ENCODE measurements at places on chromosomes 6 and 20.

DNA sequence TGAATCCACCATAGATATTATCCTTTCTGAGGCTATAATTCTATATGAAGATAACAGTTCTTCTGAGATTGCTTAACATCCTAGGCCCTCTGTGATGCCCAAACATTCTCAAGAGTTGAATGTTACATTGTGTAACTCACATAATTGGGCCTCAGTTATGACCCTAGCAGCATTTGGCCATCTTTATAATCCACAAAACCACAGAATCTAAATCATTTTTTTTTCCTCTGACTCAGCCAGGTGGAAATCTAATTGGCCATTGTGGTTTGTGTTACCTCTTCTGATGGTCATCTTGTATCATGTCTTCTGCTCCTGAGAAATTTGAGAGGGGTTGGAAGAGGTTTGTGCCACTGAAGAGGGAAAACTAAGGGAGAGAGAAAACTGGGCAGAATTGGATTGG is 99.5 kb downstream of the LINC00237 start:
- DNase-seq = no peak

- DNase-seq = peak; percentile 82
These were observed 443.8 kb upstream of the MANEA start for GRCh38 chr6:95133578-95133977.

- DNase-seq = no peak
These were observed 128.9 kb downstream of the FOXC1 start for GRCh38 chr6:1738558-1739081.

DNA sequence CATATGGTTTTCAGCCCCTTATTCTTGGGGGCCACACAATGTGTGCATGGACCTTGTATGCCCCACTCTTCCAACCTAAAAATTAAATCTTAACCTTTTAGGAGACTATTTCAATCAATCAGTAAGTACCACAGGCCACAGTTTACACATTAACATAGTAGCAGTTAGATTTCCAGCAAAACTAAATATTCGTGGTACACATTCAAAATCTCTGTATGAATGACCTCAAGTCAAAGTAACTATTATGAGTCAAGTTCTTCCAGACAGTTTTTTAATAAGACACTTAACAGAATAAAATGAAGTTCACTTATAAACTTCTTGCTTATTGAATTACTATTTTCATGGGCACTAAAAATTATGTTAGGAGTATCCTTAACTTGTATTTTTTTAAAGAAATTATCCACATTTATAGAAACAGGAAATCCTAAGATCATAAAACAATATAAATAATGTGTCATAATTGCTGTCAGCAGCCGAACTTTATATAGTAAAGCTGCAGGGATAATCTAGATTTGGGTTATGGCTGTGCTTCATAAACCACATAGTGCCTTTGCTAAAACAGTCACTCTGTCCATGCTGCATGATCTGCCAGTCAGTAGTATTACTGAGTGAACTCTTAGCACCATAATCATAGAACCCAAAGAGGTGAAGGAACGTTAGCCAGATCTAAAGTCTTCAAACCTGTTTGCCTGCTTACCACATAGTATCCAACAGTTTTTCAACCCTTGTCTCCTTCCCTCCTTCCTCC is 21.7 kb downstream of the SEC63 start:
- no peak for DNase-seq

- DNase-seq = no peak
These were observed 24.6 kb downstream of the TRAM2 start for GRCh38 chr6:52552278-52552643.

- no peak for DNase-seq
These were observed 330.8 kb downstream of the BCKDHB start for GRCh38 chr6:80437221-80437620.

DNA sequence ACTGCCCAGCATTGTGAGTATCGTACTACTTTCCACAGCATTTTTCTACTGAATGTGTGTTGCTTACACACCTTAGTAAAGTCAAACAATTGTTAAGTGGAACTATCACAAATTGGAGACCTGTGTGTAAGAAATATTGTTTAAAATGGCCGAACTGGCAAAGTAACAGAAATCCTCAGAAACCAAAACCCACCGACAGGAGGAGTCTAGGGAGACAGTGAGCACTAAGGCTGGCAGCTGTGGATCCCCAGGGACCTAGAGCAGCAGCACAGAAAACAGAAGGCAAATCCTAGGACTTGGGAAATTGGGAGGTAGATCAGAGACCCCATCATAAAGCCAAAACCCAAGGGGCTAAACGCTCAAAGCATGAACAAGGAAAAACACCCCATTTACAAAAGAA is 69.9 kb downstream of the SESN1 start:
- no peak for DNase-seq

- DNase-seq = no peak
These were observed 10.1 kb downstream of the PPP1R3G start for GRCh38 chr6:5095236-5095635.

DNA sequence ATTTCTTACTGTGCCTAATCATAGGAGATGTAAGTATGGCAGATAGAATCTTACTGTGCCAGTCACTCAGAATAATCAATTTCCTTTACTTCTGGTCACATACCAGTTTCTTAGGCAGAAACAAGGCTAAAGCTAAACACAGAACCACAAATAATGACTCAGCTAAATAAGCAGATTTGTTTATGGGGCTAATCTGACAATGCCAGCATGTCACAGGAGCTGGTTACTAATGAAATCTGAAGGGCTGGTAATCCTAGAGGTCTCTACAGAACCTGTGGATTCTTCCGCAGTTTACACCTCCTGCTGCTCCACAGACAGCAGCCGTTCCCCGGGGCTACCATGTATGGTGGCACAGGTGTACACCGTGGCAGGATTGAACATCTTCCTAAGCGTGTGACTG is 80.8 kb downstream of the LYRM4 start:
- DNase-seq = peak; percentile 34

DNA sequence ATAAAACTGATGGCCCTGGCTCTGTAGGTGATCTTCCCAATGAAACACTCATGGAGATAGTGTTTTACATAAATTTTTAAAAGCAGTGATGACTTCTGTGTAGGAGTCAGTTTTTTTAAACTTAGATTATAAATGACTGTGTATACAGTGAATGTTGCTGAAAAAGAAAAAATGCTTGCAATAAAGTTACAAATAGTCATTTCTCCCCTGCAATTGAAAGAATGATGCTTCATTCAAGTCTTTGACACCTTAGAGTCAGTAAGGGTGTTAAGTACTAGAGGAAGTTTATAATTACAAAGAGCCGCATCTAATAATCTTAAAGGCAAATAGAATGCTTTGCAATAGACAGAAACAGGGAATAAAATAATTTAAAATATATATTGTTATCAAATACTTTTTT is 27.6 kb downstream of the ZNF292 start:
- DNase-seq = no peak

GRCh38 chr6:135535989-135536414 is 38.5 kb upstream of the AHI1 start:
- DNase-seq = peak; percentile 78

- no peak for DNase-seq
These were observed 2.0 kb upstream of the DDR1 start for GRCh38 chr6:30882204-30882758.

- DNase-seq = no peak
These were observed 177.7 kb downstream of the KLHL32 start for GRCh38 chr6:97102145-97102790.

DNA sequence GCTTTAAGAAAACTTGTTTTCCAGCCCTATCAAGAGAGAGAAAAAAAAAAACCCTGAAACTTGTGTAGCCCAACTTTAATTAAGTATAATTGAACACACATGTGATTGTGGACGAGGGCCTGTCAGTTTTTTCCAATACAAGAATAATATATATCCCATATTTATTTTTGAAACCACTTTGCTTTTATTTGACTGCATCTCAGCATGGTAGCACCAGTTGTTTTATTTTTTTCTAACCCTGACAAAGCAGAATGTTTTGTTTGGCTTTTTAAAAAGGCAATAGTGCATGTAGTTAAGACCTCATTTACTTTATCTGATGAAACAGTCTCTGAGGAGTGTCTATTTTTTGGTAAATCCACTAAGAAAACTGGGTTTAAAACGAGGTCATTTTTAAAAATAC is 257.7 kb downstream of the CDKAL1 start:
- peak; percentile 29 for DNase-seq

DNA sequence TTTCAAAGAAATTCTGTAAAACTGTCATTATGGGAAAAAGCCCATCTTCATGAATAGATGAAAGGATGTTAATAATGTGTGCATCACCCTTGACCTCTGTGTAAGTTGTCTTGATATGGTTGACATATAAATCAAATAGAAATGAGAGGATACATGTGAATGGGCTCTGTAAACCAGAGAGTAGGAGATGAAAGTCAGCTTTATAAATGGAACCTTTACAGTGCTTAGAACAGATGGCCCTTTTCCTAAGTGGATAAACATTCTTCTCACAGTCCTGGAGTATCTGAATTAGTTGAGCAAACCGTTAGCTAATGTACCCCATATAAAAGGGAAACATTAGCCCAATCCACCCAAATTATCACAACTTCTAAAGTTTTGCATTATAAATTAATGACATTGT is 57.5 kb downstream of the MYLK4 start:
- no peak for DNase-seq

DNA sequence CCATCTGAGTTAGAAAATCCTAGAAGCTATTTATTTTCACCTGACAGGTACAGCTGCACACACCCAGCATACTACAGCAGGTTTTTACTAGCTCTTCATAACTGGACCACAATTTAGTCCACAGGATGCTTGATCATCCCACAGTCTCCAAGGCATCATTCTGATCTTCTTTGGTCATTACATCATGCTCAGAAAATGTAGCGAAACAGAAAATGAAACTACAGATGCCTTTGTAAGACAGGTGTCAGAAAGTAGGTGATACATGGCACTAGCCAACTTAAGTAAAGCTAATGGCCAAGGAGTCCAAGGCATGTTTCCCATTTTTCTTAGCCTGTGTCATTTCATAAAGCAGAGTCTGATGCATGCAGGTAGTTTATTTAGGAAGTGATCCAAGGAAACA is 102.3 kb downstream of the HTR1B start:
- DNase-seq = peak; percentile 25

DNA sequence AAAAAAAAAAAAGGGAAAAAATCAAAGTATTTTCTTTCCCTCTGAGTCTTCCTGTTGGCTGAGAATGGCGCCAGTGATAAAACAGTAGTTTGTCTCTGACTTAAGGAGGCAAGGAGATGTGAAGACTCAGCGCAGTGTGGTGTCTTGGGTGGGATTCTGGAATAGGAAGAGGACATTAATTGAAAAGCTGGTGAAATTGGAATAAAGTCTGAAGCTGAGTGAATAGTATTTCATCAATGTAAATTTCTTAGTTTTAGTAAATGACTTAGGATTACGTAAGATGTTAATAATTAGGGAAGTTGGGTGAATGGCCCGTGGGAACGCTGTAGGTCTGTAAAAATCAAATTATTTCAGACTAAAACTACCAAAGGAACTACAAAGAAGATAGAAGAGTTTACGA is 122.8 kb upstream of the ZNF217 start:
- DNase-seq = no peak

- DNase-seq = peak; percentile 45
These were observed 33.8 kb upstream of the AIG1 start for GRCh38 chr6:143026696-143027449.

DNA sequence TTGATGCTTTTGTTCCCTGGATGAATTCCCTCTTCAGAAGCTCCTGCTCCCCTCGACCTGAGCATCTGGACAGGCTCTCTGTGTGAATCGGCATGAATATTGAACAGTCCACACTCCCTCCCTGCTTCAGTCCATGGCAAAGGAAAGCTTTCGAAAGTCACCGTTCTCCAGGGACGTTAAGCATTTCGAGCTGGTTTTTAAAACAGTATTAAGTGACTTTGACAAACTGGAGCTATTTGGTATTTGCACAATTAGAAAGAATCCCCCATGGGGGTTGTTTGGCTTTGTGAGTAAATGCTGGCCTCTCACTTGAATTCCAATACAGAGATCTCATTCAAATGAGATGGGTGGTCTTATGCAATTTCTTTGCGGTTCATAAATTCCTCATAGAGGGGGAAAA is 85.3 kb upstream of the TIAM2 start:
- no peak for DNase-seq
